Kasumi-1 (cell line): ENCODE measurements at places on chromosomes 3 and 15.

DNA sequence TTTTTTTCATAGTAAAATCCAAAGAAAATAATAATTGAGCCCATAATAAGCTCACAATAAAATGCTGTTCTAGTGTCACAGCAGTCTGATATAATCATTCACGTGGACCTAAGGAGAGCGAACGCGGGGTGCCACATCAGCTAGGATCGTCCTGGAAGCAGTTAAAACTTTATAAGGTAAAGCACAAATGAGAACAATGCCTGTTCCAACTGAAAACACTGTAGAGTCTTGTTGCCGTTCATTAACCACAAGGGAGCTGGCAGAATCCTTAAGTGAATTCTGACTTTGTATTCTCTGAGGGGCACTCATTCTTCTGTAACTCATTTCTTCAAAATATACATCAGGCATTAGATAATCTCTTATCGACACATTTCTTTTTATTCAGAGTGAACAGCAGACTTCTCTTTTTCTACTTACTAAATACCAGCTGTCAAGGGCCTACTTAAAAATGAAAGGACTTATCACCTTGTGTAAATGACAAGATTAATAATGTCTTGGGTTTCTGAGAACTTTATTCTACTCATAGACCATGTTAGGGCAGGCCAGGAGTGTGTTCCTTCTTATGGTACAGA lies 524.6 kb downstream of the MECOM start:
- no peak for DNase-seq

DNA sequence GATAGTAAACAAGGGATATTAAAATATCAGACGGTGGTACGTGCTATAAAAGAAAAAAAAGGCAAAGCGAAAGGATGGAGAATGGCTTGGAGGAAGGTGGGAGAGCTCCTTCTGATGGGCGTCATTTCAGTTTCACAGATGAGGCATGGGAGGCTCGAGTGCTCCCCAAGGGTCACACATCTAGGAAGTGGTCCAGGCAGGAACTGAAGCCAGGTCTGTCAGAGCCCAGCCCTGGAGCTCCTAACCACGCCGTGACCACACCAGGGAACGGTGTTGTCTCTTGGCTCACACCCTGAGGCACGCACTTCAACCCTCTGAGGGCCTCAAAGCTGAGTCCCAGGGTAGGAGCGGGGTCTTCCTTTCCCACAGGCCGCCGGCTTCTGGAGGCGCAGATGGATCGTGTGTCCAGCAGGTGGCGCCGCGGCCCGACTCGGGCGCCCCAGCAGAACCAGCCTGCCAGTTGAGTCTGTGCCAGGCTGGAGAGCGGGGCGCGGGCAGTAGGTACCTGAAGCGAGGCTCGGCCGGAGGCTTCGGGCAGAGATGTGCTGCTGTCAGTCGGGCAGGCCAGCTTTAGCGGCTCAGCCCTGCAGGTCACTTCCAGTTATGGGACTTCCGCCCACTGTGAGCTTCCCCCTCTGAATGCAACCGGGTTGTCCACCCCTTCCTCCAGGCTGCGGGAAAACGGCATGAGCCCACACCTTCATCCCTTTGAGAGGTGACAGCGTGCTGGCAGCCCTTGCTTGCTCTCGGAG lies 68.1 kb downstream of the SLC6A1 start:
- DNase-seq, result peak; percentile 62

GRCh38 chr3:168213920-168214319 lies 118.2 kb upstream of the GOLIM4 start:
- DNase-seq, result no peak

DNA sequence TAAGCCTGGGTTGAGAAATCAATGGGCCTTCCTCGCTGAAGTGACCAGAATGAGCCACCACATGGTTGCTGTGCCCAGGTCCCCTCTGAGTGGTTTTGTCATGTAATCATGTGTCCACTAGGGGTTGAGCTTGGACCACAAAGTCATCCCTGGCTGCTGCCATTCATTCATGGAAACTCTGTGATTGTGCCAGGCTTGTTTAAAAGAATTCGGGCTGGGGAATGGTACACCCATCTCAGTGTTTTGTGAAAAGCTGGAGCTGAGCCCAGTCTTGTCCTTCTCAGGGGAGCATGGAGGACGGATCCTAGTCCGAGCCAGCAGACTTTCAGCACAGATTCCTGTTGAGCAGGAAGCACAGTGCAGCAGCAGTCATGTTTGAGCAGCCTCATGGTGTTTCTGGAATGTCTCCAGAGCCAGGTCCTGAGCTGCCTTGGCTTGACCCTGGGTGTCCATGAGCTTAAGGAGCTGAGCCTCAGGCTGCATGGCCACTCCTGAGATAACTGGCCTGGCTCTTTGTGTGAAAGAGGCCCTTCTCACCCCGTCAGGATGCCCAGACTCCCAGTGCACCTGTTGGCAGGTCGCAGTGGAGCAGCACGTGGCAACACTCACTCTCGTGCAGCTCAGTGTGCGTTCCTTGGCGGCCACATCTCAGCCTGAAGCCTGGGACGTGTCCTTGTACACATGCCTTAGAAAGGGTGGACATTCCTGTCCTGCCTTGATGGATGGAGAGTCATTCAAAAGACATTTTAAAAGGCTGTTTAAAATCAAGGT lies 260.3 kb upstream of the TPM1 start:
- DNase-seq, result peak; percentile 10

GRCh38 chr15:83064859-83065258 lies 2.2 kb downstream of the BTBD1 start:
- peak; percentile 11 for DNase-seq

DNA sequence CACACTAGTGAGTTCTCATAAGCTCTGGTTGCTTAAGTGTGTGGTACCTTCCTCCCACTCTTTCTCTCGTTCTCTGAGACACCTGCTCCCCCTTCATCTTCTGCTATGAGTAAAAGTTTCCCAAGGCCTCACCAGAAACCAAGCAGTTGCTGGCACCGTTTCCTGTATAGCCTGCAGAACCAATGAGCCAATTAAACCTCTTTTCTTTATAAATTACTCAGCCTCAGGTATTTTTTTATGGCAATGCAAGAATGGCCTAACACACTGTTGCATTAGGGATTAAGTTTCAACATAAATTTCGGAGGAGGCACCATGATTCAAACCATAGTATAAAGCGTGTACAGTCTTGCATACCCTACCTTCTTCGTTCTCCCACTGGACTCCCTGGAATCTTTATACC lies 252.3 kb upstream of the CHRM5 start:
- DNase-seq, result no peak

DNA sequence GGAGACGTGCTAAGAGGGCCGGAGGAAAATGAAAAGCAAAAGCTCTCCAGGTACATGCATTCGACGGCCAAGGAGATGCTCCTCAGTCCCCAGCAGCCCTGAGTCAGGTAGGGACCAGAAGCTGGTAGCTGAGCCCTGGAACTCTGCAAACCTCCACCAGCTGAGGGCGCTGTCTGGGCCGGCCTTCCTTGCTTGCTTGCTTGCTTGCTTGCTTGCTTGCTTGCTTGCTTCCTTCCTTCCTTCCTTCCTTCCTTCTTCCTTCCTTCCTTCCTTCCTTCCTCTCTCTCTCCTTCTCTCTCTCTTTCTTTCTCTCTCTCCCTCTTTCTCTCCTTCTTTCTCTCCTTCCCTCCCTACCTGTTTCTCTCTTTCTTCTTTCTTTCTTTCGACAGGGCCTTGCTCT lies 94.6 kb upstream of the RASGRF1 start:
- no peak for DNase-seq

- no peak for DNase-seq
Measured at GRCh38 chr15:78679089-78679511, 38.1 kb upstream of the CHRNB4 start.

GRCh38 chr15:41772720-41773331 lies 1.5 kb upstream of the MAPKBP1 start:
- peak; percentile 51 for DNase-seq

DNA sequence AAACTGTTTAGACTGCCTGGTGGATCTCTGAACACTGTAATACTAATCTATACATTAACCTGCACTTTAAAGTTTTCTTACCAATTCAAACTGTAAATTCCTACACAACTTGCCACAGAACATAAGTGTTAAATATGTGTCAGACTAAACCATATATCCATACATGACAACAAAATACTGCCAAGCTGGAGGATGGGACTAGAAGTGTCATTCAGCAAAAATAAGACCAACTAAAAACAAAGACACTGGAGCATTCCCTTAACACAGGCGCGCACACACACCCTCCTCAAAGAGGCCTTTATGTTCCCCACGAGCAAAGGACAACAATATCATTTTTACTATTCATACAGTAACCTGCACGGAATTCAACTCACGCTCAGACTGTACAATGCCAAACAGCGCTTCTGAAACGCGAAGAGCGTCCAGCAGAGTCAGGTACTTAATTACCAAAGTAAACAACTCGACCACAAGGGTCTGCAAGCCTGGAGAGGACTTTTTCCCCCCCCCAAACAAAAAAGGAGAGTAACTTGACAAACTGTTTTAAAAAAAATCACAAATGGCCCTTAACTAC lies 1.1 kb downstream of the DCUN1D1 start:
- no peak for DNase-seq

DNA sequence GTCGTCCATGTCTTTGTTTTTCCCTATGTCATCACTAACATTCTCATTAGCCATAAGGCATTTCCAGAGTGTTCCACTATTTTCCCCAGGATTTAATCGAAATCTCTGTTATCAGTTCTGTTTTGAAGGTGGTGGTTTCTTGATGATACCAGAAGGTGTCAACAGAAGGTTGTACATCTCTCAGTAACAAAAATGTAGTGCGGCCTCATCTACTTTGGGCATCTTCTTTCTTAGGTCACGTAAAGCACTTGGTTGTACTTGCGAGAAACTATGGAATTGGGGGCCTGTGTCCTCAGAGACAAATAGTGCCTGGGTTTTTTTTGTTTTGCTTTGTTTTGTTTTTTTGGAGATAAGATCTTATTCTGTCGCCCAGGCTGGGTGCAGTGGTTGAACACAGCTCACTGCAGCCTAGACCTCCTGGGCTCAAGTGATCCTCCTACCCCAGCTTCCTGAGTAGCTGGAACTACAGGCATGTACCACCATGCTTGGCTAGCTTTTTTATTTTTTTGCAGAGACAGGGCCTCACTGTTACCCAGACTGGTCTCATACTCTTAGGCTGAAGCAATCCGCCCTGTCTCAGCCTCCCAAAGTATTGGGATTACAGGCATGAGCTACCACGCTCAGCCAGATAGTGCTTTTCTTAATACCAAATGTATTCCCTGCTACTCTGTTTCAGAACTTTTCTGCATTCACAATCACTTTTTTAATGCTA lies 61.2 kb upstream of the FURIN start:
- no peak for DNase-seq

- DNase-seq, result peak; percentile 15
Measured at GRCh38 chr3:57164657-57165573, at the start of gene IL17RD. Gene IL17RD, minus strand, starts transcription at chr3:57165353. Its CDS starts 67 bp downstream, at chr3:57165286.

GRCh38 chr3:71503525-71504249 lies 79.8 kb downstream of the FOXP1 start:
- DNase-seq, result no peak

- no peak for DNase-seq
Measured at GRCh38 chr3:50193286-50193685, 1.9 kb downstream of the GNAT1 start.

GRCh38 chr3:132624790-132625189 lies 27.7 kb downstream of the ACKR4 start:
- no peak for DNase-seq

DNA sequence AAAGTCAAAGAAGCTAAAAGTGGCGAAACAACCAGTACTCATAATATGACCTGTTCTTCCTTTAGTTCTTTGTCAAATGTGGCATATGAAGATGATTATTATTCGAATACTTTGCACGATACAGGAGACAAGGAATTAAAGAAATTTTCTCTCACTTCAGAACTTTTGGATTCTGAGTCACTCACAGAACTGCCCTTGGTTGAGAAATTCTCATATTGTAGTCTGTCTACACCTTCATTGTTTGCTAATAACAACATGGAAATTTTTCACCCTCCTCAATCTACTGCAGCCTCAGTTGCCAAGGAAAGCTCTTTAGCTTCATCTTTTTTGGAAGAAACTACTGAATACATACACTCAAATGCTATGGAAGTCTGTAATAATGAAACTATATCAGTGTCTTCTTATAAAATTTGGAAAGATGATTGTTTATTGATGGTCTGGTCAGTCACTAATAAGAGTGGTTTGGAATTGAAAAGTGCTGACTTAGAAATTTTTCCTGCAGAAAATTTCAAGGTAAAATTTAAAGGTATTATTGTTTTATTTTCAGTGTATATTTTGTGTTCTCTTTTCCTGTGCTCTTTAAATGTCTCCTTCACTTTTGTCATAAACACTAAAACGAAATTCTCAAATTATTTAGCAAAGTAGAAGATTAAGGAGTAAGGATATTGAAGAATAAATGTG lies 89.0 kb downstream of the AP4E1 start:
- no peak for DNase-seq

DNA sequence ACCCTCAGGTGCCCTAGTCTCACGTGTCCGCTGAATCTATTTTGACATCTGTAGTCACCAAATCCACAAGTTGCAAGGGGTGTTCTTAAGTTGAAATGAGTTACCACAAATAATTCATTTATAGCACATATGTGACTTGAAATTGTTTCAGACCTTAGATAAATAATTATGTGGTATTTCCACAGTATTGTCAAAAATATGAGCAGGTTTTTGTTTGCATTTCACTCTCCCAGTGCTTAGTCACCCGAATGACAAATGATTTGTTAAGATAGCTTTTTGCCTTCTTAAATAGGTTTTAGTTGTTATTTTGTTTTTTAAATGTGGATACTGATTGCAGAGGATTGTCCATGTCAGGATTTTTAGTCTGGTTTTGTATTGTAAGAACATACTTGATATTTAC lies 2.6 kb downstream of the MFSD1 start:
- DNase-seq, result no peak

- no peak for DNase-seq
Measured at GRCh38 chr15:95990833-95991232, 339.7 kb upstream of the NR2F2 start.

- DNase-seq, result no peak
Measured at GRCh38 chr15:68586274-68586961, 7.6 kb downstream of the CORO2B start.

DNA sequence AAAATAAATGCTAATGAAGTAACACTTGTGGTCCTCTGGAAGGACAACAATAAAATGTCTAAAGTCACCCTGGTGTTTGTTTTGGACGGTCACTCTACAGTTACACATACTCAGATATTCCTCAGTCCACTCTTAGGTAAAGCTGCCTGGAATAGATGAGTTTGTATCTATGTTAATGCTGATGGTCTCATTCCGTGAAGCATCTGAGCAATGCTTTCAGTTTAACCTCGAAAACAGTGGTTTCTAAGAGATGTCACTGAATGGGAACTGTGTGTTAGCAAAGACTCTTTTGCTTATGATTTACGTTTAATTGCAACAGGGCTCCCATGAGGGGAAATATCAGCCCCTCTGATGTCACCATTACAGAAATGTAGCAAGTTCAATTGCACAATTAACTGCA lies 49.1 kb downstream of the FBN1 start:
- no peak for DNase-seq

DNA sequence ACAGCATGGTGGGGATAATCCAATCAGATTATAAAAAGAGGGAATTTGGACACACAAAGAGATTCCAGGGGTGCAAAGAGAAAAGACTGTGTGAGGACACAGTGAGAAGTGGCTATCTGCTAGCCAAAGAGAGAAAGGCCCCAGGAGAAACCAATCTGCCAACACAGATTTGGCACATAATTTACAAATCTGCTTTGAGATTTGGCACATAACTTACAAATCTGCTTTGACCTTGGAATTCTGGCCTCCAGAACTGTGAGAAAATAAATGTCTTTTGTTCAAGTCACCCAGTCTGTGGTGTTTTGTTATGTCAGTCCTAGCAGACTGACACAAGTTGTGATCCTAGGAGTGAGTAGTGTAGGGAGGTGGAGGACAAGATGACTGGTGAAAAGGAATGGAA lies 3.5 kb upstream of the TM4SF18 start:
- no peak for DNase-seq

GRCh38 chr15:75335313-75335704 lies 554 bp upstream of the COMMD4 start:
- DNase-seq, result no peak
